NCI-H1436 treated with DMSO at 0.1 percent for 48 hours (cell line): ENCODE measurements at places on chromosomes 7 and 10.

GRCh38 chr10:14035506-14035905 is 295.2 kb downstream of the FRMD4A start:
- no peak for DNase-seq

DNA sequence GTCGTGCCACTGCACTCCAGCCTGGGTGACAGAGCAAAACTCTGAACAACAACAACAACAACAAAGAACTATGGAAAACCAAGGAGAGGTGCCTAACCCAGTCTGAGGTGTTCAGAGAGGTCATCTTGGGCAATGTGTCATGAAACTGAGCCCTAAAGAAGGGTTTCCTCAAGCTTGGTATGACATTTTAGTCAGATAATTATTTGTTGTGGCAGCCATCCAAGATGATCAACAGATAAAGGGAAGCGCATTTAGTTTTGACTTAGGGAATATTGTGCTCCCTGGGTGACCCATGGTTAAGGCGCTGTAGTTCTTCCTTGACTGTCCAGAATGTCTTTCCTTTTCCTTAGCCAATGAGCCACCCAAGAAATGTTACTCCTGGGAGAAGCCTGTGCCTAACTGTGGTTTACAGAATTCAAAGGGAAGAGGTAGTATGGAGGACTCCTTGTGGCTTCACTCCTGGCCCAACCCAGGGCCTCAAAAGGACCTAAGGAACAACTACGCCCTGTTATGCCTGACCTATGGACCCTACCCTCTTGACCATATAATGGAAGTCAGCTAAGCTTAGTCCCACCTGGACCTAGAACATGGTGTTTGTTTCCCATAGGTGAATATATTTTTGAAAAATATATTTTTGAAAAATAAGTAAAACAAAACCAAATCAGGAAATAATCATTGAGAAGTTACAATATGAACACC is 42.4 kb downstream of the TPST1 start:
- DNase-seq, result no peak

- DNase-seq, result no peak
Observed at GRCh38 chr7:102066476-102066875, 220.2 kb upstream of the SH2B2 start.

DNA sequence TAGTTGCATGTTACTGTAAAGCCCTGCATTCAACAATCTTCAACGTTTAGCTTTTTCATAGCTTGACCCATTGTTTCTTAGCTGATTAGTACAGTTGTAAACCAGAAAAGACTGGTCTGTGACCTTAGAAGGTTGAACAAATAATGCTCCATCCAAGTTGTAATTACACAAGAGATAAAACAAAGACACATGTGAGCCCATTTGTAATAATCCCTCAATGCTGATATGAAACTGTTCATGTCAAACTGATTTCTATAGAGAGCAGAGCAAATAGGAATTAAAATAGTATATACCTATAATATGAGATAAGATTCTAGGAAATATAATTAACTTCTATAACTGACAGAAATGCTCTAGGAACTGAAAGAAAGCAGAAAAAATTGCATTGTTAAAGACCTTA is 94.7 kb upstream of the SLC25A13 start:
- no peak for DNase-seq

GRCh38 chr10:117830787-117831212 is 215.9 kb downstream of the RAB11FIP2 start:
- no peak for DNase-seq

DNA sequence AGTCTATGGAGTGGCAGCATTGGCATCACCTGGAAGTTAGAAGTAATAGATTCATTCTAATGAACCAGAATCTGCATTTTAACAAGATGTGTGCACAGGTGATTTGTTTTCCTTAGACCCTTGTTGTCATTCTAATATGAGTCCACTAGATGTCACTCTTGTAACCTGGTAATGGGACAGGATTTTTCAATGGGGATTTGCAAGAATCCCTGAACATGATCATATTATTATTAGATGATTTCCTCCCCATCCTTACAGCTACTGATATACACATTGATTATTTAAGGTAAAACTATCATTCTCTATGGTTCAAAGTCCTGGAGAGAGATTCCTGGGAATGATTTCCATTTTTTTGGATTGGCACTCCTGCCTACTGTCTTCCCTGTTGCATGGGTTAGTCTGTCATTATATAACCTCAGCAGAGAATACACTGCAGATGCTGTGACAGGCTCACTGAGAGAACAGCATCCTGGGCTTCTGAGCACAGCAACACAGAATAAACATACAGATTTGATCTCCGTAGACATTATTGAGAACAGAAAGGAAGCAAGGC is 194.9 kb downstream of the SUGCT start:
- DNase-seq, result no peak

- DNase-seq, result no peak
Observed at GRCh38 chr7:36663481-36663880, 60.8 kb downstream of the AOAH start.

- no peak for DNase-seq
Observed at GRCh38 chr7:994592-995308, 11.8 kb downstream of the CYP2W1 start.

GRCh38 chr7:28362812-28363211 is 49.5 kb upstream of the CREB5 start:
- no peak for DNase-seq

- no peak for DNase-seq
Observed at GRCh38 chr10:35274498-35275060, 61.7 kb upstream of the CCNY start.
